ENCODE measurements at places on chromosomes 6 and 20.

GRCh38 chr6:42923666-42924065, 5.6 kb upstream of the CNPY3 start:
- DNase-seq = no peak

GRCh38 chr6:125789167-125789566, 1.6 kb upstream of the NCOA7 start:
- DNase-seq = peak; percentile 62

- peak; percentile 7 for DNase-seq
Observed at GRCh38 chr6:139173172-139173571, 38.3 kb downstream of the HECA start.

DNA sequence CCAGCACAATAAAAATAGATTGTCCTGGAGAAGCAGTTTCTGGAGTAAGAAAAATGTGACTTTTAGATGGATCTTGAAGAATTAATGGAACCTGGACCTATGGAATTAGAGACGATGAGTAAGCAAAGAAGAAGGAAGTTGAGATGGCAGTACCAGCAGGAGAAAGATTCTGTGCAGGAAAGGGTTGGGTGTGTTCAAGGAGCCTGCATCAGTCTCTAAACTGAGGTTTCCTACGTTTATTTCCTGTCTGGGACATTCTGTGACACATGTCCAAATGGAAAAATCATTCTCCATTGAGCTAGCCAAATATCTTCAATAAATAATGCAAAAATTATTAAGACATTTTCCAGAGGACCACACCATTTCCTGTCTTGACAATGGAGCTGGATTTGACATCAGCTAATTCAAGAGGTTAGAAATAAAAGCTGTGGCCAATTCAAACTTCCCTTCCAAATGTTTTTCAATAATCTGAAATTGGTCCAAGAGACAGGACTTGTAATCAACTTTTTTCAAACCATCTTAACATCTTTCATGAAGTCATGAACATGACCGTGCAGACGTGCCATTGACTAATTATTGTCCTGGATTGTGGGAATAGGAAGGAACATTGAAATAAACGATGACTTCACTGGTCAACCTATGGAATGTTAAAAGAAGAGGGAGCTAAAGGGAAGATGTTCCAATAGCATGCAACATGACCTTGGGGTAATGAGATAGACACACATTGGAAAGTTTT, 198.3 kb downstream of the ZNF217 start:
- no peak for DNase-seq

- peak; percentile 6 for DNase-seq
Observed at GRCh38 chr20:44750081-44750805, 4.6 kb downstream of the KCNK15 start.

GRCh38 chr6:124420116-124420840, 542.0 kb upstream of the RNF217 start:
- no peak for DNase-seq

GRCh38 chr20:2814587-2815051, at the start of gene C20orf141:
TSS of gene C20orf141 (plus strand) at chr20:2814987. CDS start at chr20:2815185, 198 bp downstream.
- DNase-seq = no peak

- DNase-seq = no peak
Observed at GRCh38 chr20:24277196-24277595, 192.2 kb upstream of the SYNDIG1 start.

- DNase-seq = peak; percentile 25
Observed at GRCh38 chr20:3777716-3778629, 3.3 kb downstream of the SPEF1 start.

DNA sequence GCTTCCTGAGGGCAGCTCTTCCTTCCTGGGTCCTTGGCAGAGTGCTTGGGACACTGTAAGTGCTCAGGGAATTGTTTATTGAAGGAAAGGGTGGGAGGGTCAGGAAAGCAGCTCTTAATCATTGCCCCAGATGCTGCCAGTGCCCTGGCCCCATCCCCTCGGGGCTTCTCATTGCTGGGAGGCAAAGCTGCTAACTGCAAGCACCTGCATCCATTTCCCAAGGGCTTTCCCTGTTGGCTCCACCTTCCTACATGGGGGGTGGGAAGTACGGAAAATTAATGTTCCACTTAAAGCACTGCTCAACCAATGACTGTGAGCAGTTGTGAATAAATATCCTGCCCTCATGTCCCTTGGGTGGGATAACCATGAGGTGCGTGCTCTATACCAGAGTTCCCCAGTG, 56.4 kb downstream of the NDUFAF5 start:
- DNase-seq = no peak

DNA sequence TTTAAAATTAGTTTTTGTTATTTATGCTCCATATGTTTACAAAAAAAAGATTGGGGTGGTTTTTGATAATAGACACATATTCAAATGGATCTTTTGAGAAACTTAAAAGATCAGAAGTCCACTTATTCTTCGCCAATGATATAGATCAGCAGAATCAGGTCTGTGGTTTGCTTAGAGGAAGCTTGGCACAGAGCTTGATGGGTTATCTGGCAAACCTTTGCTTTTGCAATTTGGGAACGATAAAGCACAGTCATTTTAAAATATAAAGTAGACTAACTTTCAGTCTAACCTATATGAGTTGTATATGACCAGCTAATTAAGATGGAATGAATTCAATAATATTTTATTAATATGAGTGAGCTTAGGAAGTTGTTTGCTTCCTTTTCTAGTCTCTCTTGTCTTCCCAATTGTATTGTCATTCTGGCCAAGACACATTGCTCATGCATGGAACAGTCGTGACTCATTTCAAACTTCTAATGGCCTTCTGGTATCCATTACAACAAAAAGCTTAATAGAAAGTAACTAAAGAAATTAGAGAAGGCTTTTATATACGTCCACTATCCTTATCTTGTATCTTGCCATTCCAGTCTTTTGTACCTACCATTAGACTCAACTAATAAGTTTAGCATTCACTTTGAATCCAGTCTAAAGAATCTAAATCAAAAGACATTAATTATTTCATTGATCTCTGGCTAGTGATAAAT, 118.7 kb downstream of the TBX18 start:
- DNase-seq = no peak

DNA sequence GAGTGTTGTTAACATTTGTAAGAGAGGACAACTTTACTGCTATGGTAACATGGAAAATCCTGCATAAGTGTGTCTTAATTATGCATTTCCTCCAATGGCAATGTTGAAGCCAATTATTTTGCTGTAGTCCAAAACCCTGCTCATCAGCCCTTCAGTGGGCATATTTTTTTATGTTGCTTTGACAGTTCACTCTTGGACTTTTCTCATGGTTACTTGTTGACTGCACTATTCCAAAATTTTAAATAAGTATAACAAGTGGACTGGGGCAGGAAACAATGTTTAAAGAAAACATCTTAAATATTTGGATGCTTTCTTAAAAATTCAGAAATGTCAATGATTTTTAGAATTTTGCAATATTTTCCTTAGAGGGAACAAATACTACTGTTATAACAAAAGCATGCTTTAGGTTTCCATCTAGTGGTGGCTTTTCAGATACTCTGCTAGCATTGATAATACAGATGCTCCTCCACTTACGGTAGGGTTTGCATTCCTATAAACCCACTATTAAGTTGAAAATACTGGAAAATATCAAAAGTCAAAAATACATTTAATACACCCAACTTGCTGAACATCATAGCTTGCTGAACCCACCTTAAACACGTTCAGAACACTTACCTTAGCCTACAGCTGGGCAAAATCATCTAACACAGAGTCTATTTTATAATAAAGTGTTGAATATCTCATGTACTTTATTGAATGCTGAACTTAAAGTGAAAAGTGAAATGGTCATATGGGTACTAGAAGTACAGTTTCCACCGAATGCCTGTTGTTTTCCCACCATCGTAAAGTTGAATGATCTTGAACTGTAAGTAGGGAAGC, 86.4 kb downstream of the ADGRG6 start:
- peak; percentile 1 for DNase-seq

DNA sequence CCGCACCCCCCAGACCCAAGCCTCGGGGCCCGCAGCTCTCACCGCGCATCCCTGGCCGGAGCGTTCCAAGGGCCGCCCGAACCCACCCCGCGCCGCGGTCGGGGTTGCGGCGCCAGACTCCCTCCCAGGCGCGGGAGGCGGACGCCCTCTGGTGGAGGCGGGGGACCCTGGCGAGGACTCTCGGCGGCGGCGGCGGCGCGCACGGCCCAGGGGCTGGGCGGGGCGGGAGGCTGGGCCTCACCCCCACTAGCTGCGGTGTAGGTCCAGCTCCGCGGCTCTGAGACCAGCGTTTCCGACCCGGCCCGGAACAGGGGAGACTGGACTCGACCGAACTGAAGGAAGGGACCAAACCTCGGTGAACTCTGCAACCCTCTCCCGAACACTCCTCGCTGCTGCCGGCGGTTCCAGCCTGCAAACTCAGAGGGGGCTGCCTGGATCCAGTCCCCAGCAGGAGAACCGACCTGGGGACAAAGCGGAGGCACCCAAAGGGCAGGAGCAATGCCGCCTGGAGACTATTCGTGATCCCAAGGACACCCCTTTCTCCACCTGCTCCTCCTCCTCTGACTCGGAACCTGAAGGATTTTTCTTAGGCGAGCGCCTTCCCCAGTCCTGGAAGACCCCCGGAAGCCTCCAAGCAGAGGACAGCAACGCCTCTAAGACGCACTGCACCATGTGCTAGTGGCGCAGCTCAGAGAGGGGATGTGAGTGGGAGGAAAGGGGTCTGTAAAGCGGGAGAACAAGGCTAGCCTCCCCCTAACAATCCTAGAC, 859 bp upstream of the TOMM6 start:
- DNase-seq = peak; percentile 94

DNA sequence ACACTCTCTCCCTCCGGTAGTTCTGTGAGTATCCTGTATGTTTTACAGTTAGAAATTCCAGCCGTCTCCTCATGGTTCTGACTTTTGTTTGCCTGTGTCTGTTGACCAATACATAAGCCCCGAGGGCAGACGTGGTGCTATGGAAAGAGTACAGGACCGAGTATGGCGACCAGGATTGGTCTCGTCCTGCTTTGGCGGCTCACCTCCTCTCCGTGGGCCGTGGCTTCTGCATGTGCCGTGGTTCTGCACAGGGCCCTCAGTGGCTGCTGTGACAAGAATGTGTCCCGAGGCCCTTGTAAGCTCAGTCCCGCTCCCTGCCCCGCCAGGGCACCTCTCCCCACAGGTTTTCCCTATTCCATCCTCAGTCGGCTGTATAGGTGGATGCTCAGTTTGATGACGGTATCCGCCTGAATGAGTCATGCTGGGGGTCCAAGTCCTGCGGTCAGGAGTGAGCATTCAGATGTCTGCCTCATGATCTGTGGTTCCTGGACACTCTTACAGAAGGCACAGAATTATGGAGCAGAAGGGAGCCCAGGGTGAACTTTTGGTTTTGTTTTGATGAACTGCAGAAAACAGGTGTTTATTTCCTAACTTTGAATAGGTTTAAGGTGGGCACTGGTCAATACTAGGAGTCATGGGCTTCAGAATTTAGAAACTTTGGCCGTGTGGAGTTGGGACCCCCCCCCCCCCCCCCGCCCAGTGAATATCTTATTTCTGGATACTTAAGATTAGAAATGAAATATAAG, 1.2 kb downstream of the ARFGAP1 start:
- DNase-seq = peak; percentile 18

GRCh38 chr6:150636808-150637207, 37.1 kb downstream of the PLEKHG1 start:
- DNase-seq = no peak

DNA sequence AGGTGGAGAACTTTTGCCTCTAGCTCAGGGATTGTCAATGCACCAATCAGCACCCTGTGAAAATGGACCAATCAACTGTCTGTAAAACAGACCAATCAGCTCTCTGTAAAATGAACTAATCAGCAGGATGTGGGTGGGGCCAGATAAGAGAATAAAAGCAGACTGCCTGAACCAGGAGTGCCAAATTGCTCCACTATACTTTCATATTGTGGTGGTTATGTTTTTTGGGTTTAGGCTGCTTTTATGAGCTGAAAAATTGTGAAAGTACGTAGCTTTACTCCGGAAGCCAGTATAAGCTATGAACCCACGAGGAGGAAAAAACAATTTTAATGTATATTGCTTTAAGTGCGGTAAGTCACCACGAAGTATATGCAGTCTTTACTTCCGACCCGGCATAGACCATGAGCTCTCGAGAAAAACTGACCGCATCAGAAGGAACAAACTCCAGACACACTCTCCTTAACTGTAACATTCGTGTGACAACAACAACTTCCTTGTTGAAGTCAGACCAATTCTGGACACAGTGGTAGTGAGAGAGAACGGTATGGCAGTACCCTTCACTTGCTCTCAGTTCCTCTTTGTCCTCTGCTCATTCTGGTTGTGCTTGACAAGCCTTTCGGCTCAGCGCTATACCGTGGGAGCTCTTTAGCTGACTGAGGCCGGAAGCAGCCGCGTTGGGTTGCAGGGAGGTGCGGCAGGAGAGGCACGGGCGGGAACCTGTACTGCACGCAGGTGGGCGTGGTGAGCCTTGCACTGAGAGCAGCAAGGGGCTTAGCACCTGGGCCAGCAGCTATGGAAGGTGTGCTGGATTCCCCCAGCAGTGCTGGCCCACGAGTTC, 81.9 kb upstream of the E2F3 start:
- DNase-seq = peak; percentile 55

DNA sequence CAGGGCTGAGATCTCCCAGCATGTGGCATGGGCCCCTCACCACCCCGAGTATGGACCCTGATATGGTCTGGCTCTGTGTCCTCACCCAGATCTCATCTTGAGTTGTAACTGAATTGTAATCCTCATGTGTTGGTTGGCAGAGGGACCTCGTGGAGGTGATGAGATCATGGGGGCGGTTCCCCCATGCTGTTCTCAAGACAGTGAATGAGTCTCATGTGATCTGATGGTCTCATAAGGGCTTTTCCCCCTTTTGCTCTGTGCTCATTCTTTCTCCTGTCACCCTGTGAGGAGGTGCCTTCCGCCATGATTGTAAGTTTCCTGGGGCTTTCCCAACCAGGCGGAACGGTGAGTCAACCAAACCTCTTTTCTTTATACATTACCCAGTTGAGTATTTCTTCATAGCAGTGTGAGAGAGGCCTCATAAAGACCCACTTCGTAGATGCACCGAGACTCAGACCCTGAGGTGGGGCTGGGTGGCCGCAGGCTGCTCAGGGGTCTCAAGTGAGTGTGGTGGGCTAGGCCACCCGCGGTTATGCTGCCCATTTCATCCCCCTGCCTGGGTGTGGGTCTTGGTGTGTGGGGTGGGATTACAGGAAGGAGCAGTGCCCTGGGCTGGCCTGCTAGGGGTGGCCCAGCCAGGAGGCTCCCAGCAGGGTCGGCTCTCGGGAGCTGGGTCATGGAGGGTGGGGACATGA, 26.2 kb upstream of the GATA5 start:
- peak; percentile 88 for DNase-seq

GRCh38 chr20:48406912-48407340, 420.9 kb downstream of the PREX1 start:
- no peak for DNase-seq

GRCh38 chr6:105220186-105220585, 40.4 kb upstream of the POPDC3 start:
- DNase-seq = no peak

Measured in erythroblast (primary cell).